Dermis microvascular lymphatic vessel endothelial cell (primary cell): ENCODE measurements at places on chromosomes 16 and 17. TPM values are rescaled to one million over a fixed set of nuclear protein-coding genes. Genes with fewer than 3 reads are reported as not detected.

KCNAB3 gene
- total RNA-seq: 0.13 and 0.26 TPM in 2 replicates

DNAH9 gene
- total RNA-seq: under 0.01 TPM in 1 of 2 replicates, not detected in the other

CDH16 gene
- not detected in 2 replicates for total RNA-seq

CCL15 gene
- total RNA-seq: not detected in 2 replicates

MFAP4 gene
- total RNA-seq: not detected in 2 replicates

CRYM gene
- 0.13 TPM in 1 of 2 replicates, not detected in the other for total RNA-seq

BCKDK gene
- total RNA-seq: 9.8 and 20.0 TPM in 2 replicates

SEPTIN12 gene
- total RNA-seq: not detected in 2 replicates

RPAIN gene
- 33.5 and 35.3 TPM in 2 replicates for total RNA-seq

RAB11FIP4 gene
- total RNA-seq: under 0.01 TPM in 1 of 2 replicates, not detected in the other

GEMIN4 gene
- 8.6 and 11.9 TPM in 2 replicates for total RNA-seq

CDH5 gene
- total RNA-seq: 263 and 363 TPM in 2 replicates

CTF1 gene
- total RNA-seq: 0.13 TPM in 2 replicates

IL17C gene
- total RNA-seq: not detected in 2 replicates

HMOX2 gene
- 109 and 153 TPM in 2 replicates for total RNA-seq

TMEM238L gene
- total RNA-seq: not detected in 2 replicates

SLC35G3 gene
- total RNA-seq: not detected in 2 replicates
